ENCODE measurements at places on chromosomes 1 and 21.

GRCh38 chr1:31423418-31423947 is 10.5 kb downstream of the SERINC2 start:
- no peak for DNase-seq

DNA sequence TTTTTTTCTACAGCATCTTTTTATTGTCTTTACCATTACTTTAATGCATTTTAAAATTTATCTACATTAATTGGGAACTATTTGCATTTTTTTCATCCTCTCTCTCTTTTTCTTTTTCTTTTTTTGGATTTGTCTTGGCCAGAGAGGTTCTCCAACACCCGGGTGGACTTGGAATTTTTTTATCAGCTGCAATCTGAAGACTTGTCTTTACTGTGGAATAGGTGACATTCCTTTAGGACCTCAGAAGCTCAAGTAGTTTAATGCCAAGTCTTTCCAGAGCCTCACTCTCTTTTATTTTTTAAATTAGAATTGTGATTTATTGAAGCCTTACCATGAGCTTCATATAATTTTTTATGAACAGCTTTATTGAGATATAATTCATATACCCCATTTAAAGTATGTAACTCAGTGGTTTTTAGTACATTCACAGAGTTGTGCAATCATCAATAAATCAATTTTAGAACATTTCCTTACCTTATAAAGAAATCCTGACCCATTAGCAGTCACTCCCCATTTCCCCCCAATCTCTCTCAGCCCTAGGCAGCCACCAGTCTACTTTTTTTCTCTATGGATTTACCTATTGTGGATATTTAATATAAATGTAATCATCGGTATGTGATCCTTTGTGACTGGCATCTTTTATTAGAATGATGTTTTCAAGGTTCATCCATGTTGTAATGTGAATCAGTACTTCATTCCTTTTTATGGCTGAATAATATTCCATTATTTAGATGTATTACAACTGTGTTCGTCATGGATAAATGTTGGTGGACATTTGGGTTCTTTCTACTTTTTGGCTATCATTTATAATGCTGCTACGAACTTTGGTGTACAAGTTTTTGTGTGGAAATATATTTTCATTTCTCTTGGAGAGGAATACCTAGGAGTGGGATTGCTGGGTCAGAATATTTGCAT is 6.2 kb downstream of the TUFT1 start:
- DNase-seq: no peak

- no peak for DNase-seq
Measured at GRCh38 chr1:92536980-92537884, 50.5 kb upstream of the GFI1 start.

DNA sequence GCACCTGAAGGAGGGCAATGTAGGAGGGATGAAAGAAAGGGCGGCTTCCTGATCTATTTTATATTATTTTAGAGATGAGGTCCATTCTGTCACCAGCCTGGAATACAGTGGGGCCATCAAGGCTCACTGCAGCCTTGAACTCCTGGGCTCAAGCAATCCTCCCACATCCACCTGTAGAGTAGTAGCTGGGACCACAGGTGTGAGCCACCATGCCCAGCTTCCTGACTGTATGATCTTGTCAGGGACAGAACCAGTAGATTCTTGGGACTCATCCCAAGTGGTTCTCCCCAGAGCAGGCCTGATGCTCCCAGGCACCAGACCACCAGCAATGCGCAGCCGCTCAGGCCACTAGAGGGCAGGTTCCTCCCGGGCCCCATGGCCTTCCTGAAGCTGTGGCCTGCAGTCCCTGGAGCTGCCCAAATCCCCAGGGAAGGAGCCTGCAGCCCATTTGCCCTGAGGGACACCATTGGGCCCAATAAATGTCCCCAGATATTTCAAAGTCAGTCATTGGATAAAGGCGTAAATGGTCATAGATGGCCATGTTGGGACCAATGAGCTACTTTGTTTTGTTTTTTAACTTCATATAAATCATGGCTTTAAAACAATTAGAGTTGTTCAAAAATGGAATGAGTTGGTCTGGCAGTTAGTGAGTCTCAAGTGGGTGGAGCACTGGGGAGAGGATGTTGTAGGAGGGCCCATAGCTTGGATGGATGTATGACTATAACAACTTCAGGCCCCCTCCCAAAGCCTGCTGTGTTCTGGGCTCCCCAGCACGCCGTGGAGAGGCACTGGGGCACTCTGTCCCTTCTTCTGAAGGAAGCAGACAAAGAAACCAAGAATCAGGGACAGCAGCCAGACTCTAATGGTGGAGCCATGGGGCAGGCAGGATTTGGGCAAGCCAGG is 44.7 kb upstream of the GOLT1A start:
- peak; percentile 43 for DNase-seq

- DNase-seq: no peak
Measured at GRCh38 chr1:225446981-225447615, 19.3 kb upstream of the LBR start.

DNA sequence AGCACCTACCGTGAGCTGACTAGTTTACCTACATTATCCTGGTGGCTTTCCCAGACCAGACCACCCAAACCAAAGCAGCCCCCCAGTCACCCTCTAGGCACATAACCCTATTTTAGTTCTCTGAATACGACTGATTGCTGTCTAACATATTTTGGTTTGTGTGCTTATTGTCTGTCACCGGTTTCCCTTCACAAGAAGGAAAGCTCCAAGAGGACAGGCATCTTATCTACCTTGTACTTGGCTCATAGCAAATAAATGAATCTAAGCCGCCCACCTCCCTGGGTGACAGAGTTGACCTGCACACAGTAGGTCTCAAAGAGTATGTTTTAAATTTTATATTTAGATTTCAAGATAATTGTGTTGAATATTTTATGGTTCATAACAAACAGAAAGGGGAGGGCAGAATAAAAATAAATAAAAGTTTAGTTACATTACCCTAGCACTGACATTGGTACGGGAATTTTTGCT is 904 bp upstream of the PRDX6 start:
- DNase-seq: no peak

GRCh38 chr1:56541408-56541807 is 38.0 kb downstream of the PLPP3 start:
- DNase-seq: no peak

DNA sequence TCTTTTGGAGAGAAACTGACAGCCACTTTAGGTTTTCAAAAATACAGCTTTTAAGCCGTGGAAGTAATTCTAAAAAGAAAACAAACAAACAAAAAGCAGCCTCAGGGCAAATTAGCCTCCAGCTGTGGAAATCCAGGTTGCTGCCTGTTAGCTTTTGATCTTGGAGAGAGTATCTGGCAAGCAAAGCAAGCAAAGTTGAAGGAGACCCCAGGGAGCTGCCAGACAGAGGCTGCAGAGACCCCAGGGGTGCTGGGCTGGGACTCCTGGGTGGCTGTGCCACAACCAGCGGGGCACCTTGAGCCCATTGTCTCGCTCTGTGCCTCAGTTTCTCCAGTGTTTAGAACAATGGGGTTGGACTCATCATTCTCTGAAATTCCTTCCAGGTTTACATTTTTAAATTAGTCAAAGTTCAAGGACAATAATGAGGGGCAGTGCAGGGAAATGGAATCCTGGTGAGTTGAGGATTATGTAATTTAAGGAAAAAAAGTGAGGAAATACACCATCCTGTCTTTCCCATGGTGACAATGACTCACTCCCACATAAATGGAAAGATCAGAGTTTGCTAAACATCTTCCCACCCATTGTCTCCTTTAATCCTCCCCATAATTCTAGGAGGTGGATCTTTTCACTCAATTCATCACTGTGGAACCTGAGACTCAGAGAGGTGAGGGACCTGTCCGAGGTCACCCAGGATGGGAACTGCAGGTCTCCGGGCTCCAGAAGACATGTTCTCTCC is 480.5 kb downstream of the MATN1 start:
- peak; percentile 59 for DNase-seq

GRCh38 chr1:243416495-243416894 is 160.7 kb downstream of the SDCCAG8 start:
- DNase-seq: no peak

DNA sequence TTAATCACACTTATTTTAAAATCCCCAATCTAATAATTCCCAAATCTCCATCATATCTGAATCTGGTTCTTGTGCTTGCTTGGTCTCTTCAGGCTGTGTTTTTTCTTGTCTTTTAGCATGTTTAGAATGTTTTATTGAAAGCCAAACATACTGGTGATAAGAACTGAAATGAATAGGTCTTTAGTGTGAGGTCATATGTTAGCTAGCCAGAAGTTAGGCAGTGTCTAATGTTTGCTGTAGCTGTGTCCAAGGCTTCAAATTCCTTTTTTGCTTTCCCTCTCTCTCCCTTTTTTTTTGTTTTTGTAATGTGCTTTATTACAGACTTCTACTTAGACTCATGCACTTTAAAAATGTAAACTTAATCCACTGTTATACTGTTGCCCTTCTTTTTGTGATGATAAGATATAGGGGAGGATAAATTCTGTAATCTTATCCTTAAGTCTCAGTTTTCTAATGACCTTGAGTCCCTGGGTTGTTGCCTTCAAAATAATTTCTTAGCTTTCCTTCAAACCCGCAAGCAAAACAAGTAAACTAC is 725.1 kb downstream of the BRINP3 start:
- no peak for DNase-seq
